ENCODE measurements at places on chromosomes 11 and 22.

GRCh38 chr22:42286205-42286604 lies 15.8 kb upstream of the TCF20 start:
- no peak for DNase-seq

DNA sequence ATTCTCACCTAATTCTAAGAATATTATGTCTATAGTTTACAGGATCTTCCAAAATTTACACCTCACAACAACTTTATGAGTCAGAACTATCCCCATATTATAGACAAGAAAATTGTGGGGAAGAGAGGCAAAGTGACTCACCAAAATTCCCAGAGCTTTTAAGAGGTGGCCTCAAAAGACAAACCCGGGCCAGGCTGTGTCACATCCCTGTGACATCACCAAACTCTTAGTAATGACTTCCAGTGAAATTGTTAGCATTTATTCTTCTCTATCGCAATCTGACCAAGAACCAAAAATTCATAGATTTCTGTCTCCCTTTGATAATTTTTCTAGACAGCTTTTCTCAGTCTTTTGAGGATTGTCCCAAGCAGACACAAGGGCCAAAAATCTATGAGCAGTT lies 134.3 kb downstream of the SNX19 start:
- no peak for DNase-seq

DNA sequence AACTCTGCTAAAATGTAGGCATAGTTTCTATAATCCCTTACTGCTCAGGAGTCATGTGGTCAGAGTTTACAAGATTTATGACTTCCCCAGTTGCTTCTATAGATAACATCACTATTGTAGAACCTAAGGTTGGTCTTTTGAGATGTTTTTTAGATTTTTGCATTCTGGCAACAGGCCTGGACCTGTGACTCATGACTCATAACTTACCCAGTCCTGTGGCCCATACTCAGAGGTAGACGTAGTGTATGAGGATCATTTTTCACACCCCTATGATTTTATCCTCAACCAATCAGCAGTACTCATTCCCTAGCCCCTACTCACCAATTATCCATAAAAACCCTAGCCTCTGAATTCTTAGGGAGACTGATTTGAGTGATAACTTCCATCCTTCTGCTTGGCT lies 384.4 kb upstream of the DDI1 start:
- no peak for DNase-seq

DNA sequence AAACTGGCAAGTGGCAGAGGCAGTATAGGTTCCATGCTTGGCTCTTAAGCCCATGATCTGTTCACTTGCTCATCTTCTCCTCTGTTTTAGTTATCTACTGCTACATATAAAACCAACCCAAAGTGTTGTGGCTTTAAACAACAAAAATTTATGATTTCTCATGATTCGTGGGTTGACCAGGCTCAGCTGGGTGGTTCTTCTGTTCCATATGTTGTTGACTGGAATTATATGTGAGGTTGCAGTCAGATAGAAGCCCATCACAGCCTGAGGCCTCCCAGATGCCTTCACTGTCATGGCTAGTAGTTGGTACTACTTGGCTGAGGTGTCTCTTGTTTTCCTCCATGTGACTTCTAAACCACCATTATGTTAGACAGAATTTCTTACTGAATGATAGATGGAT lies 632.6 kb downstream of the NELL1 start:
- DNase-seq = no peak

DNA sequence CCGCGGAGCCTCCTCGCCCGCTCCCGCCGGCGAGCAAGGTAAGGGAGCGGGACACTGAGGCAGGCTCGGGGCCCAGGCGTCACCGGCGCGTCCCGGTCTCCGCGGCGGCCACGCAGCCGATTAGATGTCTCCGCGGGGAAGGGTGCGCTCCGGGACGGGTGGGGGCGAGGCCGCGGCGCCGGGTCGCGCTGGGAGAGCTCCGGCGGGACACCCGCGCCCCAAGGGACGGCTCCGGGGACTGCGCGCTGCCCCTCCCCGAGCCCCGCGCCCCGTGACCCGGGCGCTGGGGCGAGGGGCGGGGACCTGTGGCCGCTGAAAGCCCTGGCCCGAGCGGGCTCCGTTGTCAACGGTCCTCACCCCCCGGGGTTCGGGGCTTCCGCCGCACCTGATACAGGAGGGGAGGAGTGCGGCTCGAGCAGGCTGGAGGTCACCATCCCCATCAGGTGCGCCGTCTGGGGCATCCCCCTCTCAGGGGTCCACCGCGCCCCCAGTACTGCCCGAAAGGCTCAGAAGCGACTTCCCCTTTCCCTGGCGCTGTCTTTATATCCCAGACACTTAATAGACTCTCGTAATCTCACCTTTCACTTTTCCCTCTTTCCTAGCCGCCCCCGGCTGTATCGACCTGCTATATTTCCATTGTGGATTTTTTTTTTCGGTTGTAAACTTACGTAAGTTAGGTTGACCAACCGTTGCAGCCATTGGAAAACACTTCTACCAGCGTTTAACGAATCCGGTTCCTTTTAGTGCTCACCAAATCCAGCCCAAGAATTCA lies 573 bp downstream of the PPFIA1 start:
- DNase-seq = no peak
